Breast epithelium (tissue), 4 donors: ENCODE measurements at places on chromosomes 7 and 10.

DNA sequence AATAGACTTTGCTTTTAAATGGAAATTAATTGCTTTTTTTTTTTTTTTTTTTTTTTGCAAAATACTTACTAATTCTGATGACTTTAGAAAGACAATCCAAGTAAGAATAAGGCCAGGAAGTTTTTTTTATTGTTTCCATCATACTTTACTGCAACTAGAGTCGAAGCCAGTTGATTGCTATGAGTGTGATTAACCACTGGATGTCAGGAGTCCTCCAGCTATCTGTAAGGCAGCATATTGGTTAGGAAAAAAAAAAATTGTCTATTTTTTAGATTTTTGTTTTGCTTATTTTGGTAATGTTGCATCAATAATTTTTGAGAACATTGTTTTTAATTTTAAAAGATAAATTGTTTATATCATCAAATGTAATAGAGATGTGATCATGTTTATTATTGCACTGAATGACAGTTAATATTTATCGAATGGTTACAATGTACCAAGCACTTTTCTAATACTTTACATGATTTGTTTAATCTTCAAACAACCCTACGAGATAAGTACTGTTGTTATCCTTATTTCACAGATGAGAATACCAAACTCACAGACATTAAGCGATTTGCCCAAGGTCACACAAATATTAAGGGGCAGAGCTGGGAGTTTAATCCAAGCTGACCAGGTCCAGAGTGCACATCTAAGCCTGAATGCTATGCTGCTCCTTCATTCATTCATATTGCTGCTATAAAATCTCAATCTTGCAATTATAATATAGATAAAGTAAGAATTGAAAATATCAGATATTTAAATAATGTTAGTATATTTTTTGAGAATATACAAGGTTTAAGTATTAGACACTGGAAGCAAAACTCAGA, 19.9 kb upstream of the LMOD2 start:
- DNase-seq, result no peak

DNA sequence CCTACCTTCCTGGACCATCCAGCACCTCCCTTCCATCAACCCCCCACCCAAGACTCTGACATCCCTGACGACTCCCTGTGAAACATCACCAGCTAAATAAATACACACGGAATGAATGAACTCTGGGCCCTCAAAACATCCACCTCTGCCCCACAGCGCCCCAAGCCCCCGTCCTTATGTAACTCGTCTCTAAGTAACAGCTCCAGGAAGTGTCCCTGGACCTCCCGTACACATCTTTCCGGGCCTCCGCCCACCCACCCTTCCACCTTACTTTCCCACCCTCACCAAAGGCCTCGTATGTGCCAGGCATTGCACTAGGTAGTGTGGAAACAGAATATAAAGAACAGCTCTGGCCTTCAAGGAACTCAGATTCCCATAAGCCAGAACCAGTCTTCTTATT, 27.7 kb upstream of the SLIT1 start:
- DNase-seq, result no peak

- DNase-seq, result no peak
These were observed 1.7 kb downstream of the LBX1 start for GRCh38 chr10:101227429-101228152.

DNA sequence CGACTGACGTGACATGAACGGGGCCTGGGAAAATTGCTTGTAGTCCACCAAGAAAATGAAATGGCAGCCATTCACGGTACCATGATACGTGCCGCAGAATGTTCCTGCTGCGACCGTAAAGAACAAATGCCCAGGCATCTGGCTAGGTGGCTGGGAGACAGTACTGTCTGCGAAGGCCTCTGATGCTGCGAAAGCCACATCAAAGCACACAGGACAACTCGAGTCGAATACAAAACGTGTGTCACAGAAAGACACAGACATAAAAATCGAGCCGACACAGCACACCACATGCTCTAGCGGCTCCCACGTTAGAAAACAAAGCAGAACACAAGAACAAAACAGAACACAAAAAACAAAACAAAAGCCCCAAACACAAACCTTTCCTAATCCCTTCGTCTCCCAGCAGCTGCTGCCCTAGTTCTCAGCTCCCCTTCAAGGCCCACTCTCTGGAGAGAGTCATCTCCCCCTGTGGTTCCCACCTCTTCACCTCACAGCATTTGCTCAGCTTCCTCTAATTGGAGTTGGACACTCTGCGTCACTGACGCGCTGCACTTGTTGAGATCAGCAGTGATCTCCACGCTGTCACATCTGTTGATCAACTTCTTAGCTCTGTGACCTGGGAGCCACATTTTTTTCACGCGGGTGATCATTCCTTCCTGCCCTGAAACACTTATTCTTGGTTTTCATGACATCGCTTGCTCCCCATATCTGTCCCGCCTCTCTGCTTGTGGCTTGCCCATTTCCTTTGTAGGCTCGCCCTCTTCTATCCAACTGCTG, 112.2 kb downstream of the CLEC2L start:
- DNase-seq, result no peak

DNA sequence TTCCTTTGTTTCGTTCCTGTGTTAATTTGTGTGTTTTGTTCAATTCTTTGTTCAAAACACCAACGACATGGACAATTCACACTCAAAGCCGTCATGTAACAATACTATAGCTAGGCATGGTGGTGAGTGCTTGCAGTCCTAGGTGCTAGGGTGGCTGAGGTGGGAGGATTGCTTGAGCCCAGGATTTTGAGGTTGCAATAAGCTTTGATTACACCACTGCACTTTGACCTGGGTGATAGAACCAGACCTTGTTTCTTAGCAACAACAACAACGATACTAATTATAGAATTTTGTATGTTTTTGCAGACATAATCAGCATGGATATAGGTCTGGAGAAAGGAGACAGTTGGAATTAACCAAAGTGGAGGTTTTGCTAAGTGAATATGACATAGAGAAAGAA, 936.2 kb downstream of the PCDH15 start:
- no peak for DNase-seq

GRCh38 chr7:98761225-98761624, 108.6 kb downstream of the TMEM130 start:
- no peak for DNase-seq

- DNase-seq, result no peak
These were observed 179.6 kb upstream of the MKI67 start for GRCh38 chr10:128305601-128306345.

- DNase-seq, result no peak
These were observed 111.6 kb upstream of the GLI3 start for GRCh38 chr7:42348631-42349030.

- DNase-seq, result no peak
These were observed 95.3 kb downstream of the ELFN1 start for GRCh38 chr7:1765336-1765735.

DNA sequence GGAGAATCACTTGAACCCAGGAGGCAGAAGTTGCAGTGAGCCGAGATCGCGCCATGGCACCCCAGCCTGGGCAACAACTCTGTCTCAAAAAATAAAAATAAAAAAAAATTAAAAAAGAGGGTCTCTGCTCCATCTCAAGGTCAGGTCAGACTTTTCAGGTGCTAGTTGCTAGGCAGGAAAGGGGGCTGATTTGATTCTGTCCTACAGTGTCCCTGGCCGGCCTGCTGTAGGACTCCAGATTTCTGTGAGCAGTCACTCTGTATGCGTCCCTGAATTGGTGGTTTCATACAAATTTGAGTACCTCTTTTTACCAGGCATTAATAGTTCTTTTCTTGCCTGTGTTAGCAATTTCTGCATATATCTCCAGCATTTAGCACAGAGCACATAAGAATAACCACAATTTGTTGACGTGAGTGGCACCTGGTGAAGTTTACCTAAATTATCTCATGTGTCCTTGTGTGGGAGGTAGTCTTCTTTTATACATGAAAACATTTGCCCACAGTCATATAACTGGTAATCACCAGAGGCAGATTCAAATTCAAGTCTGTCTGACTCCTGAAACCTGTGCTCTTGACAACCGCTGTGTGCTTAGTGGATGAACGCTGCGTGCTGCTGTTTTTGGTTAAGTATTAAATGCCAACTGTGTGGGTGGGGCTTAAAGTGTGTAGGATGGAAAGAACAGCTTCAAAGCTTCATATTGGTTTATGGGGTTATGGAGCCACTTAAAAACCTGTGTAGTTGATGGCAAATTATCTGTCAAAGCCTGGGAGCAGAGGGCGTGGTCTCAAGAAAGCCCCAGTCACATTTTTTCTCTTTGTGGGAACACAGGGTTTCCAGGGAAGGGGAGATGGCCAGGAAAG, 3.2 kb upstream of the ZNF775 start:
- DNase-seq, result no peak

- DNase-seq, result peak; percentile 55
These were observed 100.3 kb upstream of the SVIL start for GRCh38 chr10:29734962-29735627.

- no peak for DNase-seq
These were observed 58.1 kb downstream of the DOCK1 start for GRCh38 chr10:126963354-126963753.

- DNase-seq, result no peak
These were observed 215.7 kb upstream of the CSTF2T start for GRCh38 chr10:51915031-51915542.

GRCh38 chr10:12835709-12836108, 165.8 kb downstream of the CCDC3 start:
- no peak for DNase-seq

DNA sequence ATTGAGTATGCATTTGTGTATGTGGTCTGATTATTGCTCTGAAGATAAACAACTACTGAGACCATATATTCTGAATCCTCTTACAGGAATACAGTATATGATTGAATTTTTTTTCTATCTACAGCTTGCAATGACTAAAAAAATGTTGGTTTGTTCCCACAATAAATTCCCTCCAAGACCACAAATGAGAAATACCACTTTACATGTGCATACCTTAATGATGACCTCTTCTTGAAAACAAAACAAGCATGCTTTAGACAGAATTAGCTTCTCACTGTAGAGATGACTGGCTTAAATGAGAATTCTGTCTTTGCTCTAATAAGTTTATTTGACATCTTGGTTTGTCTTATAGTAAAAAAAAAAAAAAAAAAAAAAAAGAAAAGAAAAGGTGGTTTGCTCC, 241.5 kb downstream of the PCDH15 start:
- no peak for DNase-seq

DNA sequence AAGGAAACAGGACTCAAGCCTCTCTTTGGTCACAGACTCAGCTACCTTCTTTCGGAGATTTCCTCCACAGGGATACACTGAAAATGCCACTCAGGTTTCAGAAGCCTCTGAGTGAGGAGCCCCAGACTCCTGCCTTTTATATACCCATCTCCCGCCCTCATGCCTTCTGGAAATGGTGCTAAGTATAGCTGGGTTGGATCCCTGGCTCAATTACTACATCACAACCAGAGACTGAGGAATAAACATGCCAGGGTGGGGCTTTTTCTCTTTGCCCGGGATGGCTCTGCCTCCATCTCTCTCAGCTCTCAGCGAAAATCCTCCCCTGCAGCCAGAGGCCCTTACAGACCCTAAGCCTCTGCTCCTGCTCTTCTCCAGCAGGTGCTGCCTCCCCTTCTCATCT, 299.5 kb downstream of the KCNMA1 start:
- no peak for DNase-seq

GRCh38 chr10:124903111-124903510, 38.8 kb upstream of the ZRANB1 start:
- no peak for DNase-seq
